ENCODE measurements at places on chromosomes 16 and 17. TPM values are rescaled to one million over a fixed set of nuclear protein-coding genes. Genes with fewer than 3 reads are reported as not detected.

The SF3B3 gene
- total RNA-seq, result 332 TPM

The TMEM204 gene
- total RNA-seq, result 42.9 TPM

The HEATR9 gene
- total RNA-seq, result 2.3 TPM

The CNTNAP4 gene
- not detected for total RNA-seq

The CCL2 gene
- not detected for total RNA-seq

The TBC1D3B gene
- 6.8 TPM for total RNA-seq

The LRRC46 gene
- total RNA-seq, result 0.53 TPM

The KRT15 gene
- total RNA-seq, result not detected

The SLC47A2 gene
- total RNA-seq, result not detected

The C17orf78 gene
- total RNA-seq, result not detected

The KRTAP4-9 gene
- not detected for total RNA-seq

The CMTM2 gene
- 0.43 TPM for total RNA-seq

The HOXB3 gene
- total RNA-seq, result 12.1 TPM
